ENCODE measurements at places on chromosomes 1 and 21. TPM values are rescaled to one million over a fixed set of nuclear protein-coding genes. Genes with fewer than 3 reads are reported as not detected.
A peak's percentile ranks its signal among the peaks of the same experiment; 100 is the strongest.

DNA sequence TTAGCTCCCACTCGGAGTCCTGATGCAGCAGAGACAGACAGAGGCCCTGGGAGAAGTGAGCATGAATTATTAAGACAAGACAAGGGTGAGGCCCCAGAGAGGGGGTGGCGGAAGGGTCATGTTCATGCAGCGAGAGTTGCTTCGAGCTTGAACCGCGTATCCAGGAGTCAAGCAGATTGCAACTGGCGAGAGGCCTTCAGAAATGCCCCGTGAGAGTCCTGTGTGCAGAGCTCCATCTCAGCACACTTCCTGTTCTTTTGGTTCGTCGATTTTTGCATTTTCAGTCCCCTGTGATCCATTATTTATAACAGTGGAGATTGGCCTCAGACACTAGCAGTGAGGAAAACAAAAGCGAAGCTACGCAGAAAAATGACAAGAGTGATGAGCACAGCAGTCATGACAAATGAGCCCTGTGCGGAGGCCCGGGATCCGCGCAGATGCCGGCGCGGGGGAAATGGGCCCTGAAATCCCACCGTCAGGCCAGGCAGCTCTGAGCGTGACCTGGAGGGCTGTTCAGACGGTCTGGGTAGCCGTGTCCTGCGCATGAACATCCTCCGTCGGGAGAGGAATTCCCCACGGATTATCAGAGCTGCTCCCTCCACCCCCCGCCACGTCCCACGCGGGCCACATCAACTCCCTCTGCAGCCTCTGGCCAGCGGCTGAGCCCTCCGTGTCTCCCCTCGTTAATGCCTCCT is 15.0 kb downstream of the PDE9A start:
- DNase-seq, result no peak

- no peak for DNase-seq
These were observed 7.1 kb downstream of the BLACAT1 start for GRCh38 chr1:205448540-205449253.

DNA sequence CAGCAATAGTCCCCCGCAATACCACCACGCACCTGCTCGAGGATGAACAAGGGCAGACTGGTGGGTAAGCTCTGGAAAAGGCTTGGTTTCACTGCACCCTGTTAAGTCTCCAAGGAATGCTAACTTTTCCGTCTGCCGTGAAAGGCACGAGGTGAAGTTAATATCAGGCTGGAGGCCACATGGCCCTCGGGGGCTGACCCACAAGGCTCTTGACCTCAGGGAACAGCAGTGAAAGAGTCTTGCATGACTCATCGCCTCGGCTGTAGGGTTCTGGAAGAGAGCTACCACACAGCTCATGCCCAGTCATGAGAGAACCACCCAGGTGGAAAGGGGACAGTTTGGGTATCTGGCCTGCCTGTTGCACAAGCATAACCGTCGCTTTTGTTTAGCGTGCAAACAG is 24.7 kb downstream of the SCCPDH start:
- DNase-seq, result no peak

- no peak for DNase-seq
These were observed 177.3 kb downstream of the KIF26B start for GRCh38 chr1:245332085-245332484.

GRCh38 chr1:22608361-22608760 is 28.1 kb upstream of the C1QA start:
- no peak for DNase-seq

GRCh38 chr21:46226146-46226545 is 2.4 kb downstream of the LSS start:
- no peak for DNase-seq

GRCh38 chr1:2585318-2586092 is 1.1 kb upstream of the PRXL2B start:
- DNase-seq, result peak; percentile 87

The ICOSLG gene
- total RNA-seq, result 8.5 TPM

- peak; percentile 68 for DNase-seq
These were observed 24.8 kb downstream of the RNF19B start for GRCh38 chr1:32939655-32940371.

GRCh38 chr1:67732750-67733151 is 47.8 kb downstream of the GADD45A start:
- no peak for DNase-seq

DNA sequence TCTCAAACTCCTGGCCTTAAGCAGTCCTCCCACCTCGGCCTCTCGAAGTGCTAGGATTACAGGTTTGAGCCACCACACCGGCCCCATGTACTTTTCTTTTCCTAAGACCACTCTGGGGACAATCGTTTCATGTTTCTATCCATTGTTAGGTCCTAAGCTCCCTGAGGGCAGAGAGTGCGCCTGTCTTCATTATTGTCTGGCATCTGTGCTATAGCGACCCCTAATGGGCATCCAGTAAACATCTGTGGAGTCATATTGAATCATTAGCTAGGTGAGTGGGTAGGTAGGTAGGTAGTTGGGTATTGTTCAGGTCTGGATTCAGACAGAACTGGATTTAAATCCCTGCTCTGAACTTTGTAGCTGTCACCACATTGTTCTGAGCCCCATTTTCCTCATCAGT is 66.1 kb downstream of the TMEM53 start:
- no peak for DNase-seq

DNA sequence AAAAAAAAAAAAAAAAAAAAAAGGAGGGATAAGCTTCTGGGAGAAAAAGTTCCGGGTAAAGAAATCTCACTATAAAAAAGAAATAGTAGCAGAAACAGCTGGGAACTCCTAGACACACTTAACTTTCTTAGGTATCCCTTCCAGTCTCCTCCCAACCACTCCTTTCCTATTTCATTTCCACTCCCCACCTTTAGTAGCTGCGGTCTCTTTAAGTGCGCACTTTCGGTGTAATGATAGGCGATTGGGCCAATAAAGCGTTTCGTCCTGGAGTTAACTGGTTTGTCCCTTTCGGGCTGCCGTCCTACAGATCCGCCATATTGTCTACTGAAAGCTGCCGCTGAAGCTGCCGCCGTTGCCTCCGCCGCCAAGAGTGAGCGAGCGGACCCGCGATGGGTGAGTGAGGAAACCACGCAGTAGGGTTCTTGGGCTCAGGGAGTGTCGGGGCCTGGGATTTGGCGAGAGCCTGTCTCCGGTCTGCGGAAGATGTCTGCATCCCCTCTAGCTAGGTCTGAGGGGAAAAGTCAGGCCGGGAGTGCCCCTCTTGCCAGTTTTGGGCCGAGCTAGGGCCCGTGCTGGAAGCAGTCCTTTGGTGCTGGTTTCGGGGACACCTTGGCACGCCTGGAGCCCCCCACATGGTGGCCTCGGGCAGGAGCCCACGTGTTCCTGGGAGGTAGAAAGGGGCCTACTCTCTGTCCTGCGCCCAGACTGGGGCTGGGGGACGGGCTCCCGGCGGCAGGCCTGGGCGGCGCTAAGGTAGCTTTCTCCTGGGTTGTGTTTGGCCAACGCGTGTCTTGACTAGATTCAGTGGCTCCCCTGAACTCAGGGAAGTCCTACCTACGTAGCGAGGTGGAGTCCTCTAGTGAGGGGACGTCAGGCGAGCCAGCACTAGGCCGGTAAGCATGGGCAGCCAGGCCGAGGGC is at the start of gene KPNA6:
KPNA6 (plus strand) TSS at position 315 of the 920 bp plus-strand sequence; CDS start at position 390, 75 bp downstream.
- DNase-seq, result peak; percentile 89

The TAF13 gene
- 36.5 TPM for total RNA-seq

DNA sequence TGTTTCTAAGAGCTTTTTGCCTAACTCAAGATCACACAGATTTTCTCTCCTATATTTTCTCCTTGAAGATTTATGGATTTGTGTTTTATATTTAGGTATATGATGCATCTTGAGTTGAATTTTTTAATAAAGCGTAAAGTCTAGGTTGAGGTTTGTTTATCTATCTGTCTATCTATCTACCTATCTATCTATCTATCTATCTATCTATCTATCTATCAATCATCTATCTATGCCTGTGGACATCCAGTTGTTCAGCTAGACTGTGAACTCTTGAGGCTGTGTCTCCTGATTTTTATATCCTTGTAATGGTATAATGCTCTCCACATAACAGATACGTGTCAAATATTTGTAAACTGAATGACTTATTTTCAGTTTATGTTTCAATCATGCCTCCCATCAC is 120.1 kb downstream of the DNAH14 start:
- no peak for DNase-seq

- DNase-seq, result peak; percentile 66
These were observed 10.3 kb downstream of the ALX3 start for GRCh38 chr1:110060034-110060661.

- peak; percentile 1 for DNase-seq
These were observed 15.1 kb downstream of the C1orf174 start for GRCh38 chr1:3884966-3885365.

- no peak for DNase-seq
These were observed 908 bp upstream of the ELK4 start for GRCh38 chr1:205632669-205633169.

The SLC9C2 gene
- total RNA-seq, result not detected

The C1orf226 gene
- 29.1 TPM for total RNA-seq

The KCNJ15 gene
- total RNA-seq, result 0.77 TPM

DNA sequence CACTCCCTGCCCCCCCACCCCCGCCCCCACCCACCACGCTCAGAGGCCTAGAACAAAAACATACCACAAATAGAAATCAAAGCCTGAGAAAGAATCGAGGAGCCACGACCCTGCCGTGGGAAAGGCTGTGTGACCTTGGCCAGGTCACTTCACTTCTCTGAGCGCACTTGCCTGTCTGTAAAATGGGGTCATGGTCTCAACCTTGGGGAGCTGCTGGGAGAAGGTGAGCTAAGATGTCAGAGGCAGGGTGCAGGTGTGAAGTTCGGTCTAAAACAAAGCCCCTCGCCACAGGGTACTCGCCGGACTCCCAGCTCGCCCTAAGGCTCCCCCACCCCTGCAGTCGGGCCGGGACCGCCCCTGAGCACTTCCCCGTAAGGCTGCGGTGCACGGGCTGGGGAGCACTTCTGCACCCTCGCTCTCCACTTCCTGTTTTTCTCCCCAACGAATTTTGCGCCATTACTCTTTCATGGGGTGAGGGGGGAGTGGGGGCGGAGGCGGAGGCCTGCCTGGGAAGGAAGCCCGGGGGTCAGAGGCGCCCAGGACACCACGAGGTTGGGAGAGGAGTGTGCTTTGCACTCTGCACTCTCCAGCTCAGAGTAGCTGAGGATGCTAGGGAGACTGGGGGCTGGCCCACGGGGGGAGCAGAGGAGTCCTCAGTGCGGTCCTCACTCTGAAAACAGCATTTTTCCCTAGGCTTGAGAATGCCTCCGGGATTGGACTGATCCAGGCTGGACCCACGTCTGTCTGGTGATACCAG is 21.9 kb upstream of the PIK3CD start:
- DNase-seq, result peak; percentile 60

The DPYD gene
- 19.7 TPM for total RNA-seq

DNA sequence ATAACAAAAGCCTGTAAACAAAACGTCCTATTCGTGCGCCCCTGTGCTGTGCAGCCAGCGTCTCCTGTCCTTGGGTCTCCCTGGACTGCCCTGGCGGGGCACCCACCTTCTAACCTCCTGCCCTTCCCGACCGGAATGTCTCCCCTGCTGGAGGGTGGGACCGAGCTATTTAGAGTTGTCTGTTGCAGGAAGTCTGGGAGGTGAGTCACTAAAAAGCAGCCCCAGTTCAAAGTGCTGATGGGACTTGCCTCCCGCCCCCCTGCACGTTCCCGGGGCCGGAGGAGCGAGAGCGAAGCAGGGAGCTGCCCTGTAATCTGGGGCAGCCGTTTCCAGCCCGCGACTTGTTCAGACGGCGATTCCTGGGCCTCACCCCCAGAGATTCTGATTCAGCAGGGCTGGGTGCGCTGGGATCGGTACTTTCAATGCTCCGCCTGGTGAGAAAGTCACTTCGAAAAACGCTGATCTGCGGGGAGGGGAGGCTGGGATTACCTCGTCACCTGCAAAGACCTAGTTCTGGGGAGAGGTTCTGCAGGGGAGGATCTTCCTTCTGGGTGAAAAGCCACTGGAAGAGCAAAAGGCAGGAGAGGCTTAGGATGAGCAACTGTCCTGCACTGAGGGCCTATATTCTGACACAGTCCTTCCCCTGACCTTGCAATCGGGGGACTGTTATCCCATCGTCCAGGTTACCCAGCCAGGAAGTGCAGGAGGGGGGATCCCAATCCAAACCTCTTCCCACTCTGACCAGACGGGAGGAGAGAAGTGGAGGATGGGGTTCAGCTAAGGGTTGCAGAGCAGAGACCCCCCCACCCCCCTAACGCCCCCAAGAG is 1.2 kb upstream of the DHRS3 start:
- peak; percentile 81 for DNase-seq

The CDC42SE1 gene
- 69.2 TPM for total RNA-seq

DNA sequence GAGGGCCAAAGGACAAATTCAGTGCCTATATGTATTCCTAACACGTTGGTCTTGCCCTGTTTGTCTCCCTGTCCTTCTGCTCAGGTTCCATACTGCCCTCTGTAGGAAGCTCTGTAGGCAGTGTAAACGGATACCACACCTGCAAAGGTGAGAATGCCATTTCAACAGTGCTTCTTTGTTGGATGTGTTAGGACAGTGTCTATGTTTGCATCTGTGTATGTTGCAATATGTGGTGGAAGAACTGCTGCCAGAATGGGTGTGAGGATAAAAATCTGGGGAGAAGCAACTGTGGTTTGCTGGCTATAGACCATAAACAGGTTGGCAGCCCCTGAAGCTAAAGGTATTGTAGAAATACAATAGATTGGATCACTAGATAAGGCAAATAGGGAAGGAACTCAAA is 113.1 kb upstream of the BMP8A start:
- no peak for DNase-seq

- peak; percentile 38 for DNase-seq
These were observed 101.4 kb downstream of the PBX1 start for GRCh38 chr1:164660412-164660772.

The FCGR1A gene
- total RNA-seq, result 10.2 TPM

- peak; percentile 78 for DNase-seq
These were observed 953 bp downstream of the TRIM46 start for GRCh38 chr1:155174324-155175280.

- no peak for DNase-seq
These were observed 11.1 kb upstream of the MEF2D start for GRCh38 chr1:156511644-156512043.

GRCh38 chr1:22712502-22713271 is 2.0 kb downstream of the EPHB2 start:
- DNase-seq, result no peak

DNA sequence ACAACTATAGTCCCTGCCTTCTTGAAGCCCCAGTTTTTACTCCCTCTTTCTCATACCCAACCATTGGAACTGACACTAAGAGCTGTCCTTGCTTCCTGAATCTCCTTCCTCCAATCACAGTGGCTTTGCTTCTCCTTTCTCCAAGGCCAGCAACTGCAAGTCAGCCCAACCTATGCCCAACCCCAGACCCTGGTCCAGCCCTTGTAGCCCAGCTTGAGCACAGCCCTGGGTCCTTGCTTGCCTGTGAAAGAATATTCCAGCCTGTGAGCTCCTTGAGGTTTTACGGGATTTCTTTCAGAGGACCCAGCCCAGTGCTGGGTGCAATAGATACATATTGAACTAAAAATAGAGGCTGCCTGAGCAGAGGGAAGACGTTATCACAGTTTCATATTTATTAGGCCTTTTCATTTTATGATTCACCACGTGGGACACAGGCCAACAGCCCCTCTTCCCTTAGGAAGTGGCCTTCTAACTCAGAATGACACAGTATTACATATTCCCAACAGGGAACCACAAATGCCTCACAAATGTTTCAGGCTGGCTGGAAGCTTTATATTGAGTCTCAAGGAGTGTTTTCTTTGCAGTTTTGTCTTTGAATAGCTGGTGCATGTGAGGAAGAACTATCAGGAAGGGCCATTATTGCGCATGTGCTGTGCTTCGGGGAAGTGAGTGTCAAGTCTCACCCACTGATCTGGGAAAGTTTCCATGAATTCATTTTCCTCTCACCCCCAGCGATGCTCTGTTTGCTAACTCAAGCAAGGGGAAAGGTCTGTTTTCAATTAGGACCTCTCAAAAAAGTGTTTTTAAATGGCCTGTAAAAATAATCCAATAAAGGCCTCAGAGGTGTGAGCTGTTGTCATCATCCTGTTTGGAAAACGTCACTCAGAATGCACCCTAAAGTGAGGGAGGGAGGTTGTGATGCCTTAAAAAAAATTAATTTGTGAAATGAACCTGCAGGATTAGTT is 92.3 kb upstream of the NFIA start:
- DNase-seq, result no peak
